Renal cortex interstitium (tissue), 15 donors: ENCODE measurements at places on chromosomes 4 and X. TPM values are rescaled to one million over a fixed set of nuclear protein-coding genes. Genes with fewer than 3 reads are reported as not detected.

- DNase-seq: no peak
Observed at GRCh38 chr4:2116687-2117400, 57.7 kb downstream of the NAT8L start.

DNA sequence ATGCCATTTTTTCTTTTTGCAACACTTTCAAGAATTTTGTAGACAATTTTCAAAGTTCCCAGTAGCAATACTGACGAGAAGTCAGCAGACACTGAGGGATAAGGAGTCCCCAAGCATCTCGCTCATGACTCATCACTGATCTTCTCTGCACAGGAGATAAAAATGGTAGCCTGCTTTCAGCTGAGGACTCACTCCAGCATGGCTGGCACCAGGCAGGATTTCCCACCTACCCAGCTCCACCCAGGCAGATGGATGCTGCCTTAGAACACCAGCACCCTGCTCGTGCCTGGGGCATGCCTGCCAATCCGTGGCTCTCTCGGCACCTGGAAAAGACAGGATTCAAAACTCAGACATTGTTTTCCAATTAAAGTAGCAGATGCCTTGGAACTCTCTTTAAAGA is 24.9 kb downstream of the JAKMIP1 start:
- no peak for DNase-seq

DNA sequence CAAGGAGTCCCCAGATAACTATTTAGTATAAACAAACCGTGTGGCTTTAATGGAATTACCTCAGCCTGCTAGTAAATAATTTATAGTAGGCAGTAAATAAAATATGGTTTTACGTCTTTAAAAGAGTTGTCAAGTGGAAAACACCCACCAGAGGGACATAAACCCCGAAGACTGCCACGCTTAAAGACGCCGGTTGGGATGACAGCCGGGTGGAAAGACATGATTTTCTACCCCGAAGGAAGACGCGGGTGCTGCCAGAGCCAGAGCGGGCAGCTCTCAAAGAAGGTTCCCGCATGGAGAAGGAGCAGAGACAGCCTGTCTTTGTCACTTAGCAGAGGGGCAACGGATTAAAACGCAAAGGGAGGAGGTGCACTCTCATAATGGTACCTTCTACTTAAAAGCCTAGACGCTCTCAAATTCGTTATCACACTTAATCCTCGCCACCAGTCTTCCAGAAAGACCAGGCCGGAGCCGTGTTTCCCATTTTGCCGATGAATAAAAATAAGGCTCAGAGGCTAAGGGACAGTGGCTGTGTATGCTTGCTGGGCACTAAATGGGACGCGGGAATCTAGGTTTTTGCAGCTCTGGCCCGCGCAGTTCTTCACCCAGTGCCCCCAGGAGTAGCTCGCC is 140.5 kb upstream of the ZIC3 start:
- no peak for DNase-seq

DNA sequence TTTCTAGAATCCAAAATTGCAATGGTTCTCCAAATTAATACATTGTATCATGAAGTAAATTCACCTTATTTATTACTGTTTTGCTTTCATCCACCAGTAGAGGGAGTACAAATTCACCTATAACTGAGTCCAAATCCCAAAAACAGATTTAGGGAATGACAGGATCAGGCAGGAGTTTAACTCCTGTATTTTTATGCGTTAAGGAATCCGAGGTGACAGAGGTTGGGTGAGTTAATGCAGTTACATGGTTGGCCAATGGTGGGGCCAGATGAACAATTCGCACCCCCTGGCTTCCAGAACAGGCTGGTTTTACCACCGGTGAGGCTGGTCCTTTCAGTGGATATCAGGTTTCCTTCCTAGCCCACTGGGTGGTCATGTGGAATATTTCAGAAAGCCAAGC is 82.4 kb downstream of the MTNR1A start:
- DNase-seq: peak; percentile 38

- DNase-seq: no peak
Observed at GRCh38 chrX:49760290-49760890, 64.6 kb upstream of the PAGE1 start.

GRCh38 chrX:129093706-129094105 is 429.6 kb downstream of the SMARCA1 start:
- no peak for DNase-seq

DNA sequence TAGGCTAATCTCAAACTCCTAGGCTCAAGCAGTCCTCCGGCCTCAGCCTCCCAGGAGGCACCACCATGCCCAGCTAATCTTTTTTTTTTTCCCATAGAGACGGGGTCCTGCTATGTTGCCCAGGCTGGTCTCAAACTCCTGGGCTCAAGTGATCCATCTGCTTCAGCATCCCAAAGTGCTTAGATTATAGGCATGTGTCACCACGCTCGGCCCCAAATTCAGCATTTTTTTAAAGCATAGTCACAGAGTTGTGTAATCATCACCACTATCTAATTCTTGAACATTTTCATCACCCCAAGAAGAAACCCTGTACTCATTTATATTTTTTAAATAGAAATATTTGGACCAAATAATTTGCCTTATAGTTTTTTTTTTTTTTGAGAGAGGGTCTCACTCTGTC is 10.3 kb downstream of the CENPI start:
- no peak for DNase-seq

DNA sequence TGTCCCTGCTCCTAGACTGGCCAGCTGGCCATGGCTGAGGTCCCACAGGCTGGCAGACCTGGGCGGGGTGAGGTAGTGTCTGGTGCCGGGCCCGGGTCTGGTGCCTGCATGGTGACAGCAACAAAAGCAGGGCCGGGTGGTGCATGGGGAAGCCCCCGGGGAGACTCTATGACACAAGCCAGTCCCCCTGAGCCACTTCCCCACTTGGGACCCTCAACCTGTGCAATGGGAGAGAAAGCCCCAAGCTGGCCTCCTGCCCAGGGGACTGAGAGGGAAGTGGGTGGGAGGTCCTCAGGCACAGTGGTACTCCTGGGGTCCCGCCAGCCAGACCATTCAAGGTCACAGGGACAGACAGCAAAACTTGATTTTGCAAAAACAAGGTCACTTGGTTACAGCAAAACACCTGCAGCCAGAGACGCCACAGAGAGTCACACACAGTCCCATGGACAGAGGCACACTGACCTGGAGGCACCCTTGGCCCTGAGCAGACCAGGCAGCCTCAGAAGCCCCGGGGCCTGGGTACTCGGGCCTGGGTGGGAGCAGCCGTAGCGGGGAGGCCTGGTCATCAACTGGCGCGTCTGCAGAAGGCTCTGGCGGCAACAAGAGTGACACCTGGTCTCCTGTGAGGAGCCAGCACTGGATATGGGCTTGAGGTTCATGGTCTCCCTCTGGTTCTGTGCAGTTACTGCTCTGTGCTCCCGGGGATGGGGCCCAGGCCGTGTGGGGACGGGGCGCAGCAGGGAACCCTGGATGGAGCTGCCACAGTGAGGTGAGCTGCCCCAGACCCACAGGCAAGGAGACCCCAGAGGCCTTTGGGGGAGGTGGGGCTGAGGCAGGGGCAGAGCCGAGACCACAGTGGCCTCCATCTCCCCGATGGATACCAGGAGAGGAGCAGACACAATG is 60.6 kb downstream of the HTRA3 start:
- DNase-seq: no peak

- no peak for DNase-seq
Observed at GRCh38 chr4:106444557-106444956, 76.0 kb upstream of the GIMD1 start.

DNA sequence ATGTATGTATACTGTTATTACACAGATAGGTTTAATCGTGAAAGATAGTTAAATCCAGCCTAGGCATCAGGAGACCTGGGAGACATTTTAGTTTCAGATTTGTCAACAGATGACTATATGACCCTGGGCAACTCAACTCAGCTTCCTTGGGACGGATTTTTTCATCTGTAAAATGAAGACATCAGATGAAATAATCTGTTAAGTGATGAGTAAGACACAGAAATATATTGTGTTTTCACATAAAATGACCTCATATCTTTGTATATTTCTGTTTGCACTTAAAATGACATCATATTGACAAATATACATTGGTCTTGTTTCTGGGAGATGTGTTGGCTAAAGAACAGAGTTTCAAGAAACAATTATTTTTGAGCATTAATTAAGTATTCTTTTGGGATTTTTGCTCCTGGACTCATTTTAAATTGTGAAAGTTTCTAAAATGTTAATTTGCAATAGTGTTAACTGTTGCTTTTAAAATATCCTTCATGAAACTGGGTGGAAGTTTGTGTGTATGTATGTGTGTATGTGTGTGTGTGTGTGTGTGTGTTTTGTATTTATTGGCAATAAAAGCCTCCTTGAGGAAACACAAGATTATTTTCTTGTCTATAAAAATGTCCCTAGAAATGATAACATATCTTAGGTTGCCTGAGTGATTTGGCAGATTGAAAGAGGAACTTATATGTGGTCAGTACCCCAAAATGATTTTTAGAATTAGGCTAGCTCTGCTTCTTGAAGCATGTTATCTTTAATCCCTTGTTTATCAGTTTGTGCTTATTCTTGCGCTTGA is 29.1 kb upstream of the MMAA start:
- DNase-seq: no peak

DNA sequence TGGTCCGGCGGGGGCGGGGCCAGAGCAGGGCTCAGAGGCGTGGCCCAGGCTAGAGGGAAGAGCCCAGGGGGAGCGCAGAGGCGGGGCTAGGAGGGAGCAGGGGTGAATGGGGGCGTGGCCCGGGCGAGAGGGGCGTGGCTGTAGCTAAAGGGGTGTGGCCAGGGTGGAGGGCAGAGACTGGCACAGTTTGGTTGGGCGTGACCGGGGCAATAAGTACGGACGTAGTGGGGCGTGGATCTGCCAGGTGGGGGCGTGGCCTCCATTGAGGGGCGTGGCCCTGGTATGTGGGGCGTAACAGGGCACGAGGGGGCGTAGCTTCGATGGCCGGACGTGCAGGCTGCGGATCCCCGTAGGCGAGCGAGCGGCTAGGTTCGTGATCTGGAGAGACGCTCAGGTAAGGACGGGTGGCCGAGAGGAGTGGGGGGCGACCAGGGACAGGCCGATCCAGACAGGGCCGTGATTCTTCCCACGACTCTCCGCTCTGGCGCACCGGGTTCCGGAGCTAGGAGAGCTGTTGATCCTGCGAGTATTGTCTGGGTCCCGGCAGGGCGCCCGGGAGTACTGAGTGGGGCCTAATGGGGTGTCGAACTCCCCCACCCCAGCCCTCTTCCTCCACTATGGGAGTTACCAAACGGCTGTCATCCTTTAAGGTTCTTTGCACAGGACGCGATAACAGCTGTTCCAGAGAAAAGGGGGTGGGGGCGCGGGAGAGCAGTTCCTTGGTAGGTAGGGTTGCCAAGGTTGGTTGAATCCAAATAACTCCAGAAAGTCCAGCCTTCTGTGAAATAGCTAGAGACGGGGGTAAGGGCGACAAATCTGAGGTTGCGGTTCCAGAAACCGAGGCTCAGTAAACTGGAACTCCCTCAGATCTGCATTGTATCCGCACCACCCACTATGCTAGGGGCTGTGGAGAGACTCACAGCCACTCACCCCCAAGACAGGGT is at the start of gene CA5B:
Gene CA5B (plus strand): TSS at position 312 of the 944 bp plus-strand sequence. CDS start 11,754 bp downstream, outside the sequence.
- peak; percentile 77 for DNase-seq

- DNase-seq: no peak
Observed at GRCh38 chr4:143375326-143376073, 38.8 kb downstream of the GAB1 start.

DNA sequence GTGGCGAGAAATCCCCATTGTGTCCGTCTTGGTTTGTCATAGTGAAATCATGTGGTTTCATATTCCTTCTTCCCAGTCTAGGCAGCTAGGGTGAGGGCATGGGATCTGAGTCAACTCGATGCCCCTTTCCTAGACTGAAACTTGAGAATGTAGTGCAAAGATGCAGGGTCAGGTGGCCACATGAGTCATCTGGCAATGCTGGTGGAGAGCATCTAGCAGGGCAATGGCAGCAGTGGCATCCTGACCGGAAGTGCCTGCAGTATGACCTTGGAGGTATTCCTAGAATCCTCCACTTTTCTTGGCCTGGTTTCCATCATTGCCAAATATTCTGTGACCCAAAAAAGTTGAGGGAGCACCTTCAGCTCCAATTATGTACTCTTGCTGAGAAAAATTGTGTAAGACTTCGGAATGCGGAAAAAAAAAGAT is 39.1 kb upstream of the TMEM184C start:
- DNase-seq: no peak

GRCh38 chr4:77734928-77735327 is 84.2 kb downstream of the CNOT6L start:
- DNase-seq: no peak

GRIA2 gene
- polyA plus RNA-seq: 1.1 TPM

MAPK10 gene
- polyA plus RNA-seq: 86.8 TPM
